Tracheal epithelial cell (primary cell): ENCODE measurements at places on chromosomes 7 and 10. TPM values are rescaled to one million over a fixed set of nuclear protein-coding genes. Genes with fewer than 3 reads are reported as not detected.

The SUN3 gene
- not detected in 2 replicates for total RNA-seq

The HOXA4 gene
- total RNA-seq: 0.21 and 0.24 TPM in 2 replicates

The TAS2R39 gene
- total RNA-seq: not detected in 2 replicates

The LEP gene
- 0.21 and 0.24 TPM in 2 replicates for total RNA-seq

The STAG3 gene
- total RNA-seq: 0.72 and 1.3 TPM in 2 replicates

The NPC1L1 gene
- total RNA-seq: under 0.01 TPM in 1 of 2 replicates, not detected in the other

The TWNK gene
- 8.4 and 11.9 TPM in 2 replicates for total RNA-seq

The FAM170B gene
- not detected in 2 replicates for total RNA-seq

The SMKR1 gene
- total RNA-seq: 0.24 TPM in 1 of 2 replicates, not detected in the other

The APBB1IP gene
- 1.4 TPM in 1 of 2 replicates, not detected in the other for total RNA-seq

The TMEM270 gene
- not detected in 2 replicates for total RNA-seq

The OPN4 gene
- not detected in 2 replicates for total RNA-seq
